Left kidney (tissue), 8 donors: ENCODE measurements at places on chromosomes 1 and 21. TPM values are rescaled to one million over a fixed set of nuclear protein-coding genes. Genes with fewer than 3 reads are reported as not detected.
A peak's percentile ranks its signal among the peaks of the same experiment; 100 is the strongest.

DNA sequence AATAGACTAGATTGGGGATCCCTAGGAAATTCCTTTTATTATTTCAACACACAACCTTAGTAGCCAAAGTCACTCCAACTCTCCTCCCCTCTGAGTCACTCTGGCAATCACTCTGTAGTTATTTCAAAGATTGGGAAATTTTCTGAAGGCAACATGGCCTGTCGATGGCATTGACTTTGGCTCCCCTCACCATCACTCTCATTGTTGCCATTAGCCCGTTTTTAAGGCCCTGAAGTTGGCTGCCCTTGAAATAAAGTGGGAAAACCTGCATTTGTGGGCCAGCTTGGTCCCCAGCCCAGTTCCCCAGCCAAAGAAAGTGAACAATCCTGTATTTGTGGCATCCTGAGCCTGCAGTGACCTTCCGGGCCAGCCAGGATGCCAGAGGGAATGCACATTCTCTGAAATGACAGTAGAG lies 52.5 kb downstream of the CDC7 start:
- DNase-seq = no peak

GRCh38 chr1:232805269-232806185 lies at the start of gene MAP10:
TSS of gene MAP10 (plus strand) at chr1:232805416. CDS start at chr1:232805450, 34 bp downstream.
- peak; percentile 75 for DNase-seq

Gene MAGI3
- polyA plus RNA-seq = 29.6 TPM

Gene TMIGD3
- polyA plus RNA-seq = 0.96 TPM

DNA sequence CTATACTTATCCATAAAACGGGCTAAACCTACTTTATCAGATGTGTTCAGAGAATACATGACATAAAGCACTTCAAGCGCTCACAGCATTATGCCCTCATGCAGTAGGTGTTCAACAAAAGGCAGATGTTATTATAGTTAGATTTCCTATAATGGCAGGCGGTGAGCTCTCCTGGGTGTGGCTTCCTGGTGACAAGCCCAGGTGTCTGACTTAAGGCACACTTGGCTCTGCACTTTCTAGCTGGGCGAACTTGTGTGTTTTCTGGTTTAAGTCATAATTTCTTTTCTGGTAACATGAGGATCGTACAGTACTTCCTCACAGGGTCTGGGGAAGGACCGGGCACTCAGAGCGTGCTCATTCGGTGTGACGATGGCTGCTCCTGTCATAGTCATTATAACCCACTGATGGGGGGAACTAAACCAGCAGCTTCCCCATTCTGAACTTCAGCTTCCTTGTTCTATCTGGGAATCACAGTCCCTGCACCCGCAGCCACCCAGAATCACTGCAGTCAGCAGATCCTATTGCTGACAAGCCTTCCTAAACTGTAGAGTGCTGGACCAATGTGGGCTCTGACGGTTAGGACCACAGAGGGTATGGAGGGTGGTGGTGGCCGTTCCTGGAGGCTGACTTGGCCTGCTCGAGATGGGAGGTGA lies 52.8 kb downstream of the IGSF21 start:
- DNase-seq = no peak

Gene FCRL1
- polyA plus RNA-seq = 0.05 TPM

GRCh38 chr1:203676455-203676854 lies 49.8 kb downstream of the ATP2B4 start:
- DNase-seq = no peak

GRCh38 chr1:94947437-94947836 lies 20.5 kb upstream of the CNN3 start:
- no peak for DNase-seq

Gene KCND3
- polyA plus RNA-seq = 1.8 TPM

Gene FCGR3B
- not detected for polyA plus RNA-seq

DNA sequence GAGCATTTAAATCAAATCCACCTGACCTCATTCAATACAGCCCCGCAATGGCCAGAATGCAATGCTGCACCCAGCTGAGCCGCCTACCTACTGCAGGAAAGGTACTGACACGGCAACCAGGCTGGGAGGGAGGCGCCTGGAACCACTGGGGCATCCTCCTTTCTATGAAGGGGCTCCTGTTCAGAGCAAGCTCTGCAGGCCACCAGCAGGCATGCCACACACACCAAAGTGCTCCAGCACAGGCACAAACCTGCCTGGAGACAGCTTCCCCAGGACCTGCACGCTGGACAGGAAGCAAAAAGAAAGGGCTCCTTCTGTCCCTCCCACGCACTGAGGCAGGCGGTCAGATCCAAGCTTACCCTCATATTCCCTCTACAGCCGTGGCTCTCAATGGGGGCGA lies 21.2 kb downstream of the CTNNBIP1 start:
- DNase-seq = no peak

- DNase-seq = no peak
These were observed 29.6 kb downstream of the DUSP10 start for GRCh38 chr1:221712198-221712684.

DNA sequence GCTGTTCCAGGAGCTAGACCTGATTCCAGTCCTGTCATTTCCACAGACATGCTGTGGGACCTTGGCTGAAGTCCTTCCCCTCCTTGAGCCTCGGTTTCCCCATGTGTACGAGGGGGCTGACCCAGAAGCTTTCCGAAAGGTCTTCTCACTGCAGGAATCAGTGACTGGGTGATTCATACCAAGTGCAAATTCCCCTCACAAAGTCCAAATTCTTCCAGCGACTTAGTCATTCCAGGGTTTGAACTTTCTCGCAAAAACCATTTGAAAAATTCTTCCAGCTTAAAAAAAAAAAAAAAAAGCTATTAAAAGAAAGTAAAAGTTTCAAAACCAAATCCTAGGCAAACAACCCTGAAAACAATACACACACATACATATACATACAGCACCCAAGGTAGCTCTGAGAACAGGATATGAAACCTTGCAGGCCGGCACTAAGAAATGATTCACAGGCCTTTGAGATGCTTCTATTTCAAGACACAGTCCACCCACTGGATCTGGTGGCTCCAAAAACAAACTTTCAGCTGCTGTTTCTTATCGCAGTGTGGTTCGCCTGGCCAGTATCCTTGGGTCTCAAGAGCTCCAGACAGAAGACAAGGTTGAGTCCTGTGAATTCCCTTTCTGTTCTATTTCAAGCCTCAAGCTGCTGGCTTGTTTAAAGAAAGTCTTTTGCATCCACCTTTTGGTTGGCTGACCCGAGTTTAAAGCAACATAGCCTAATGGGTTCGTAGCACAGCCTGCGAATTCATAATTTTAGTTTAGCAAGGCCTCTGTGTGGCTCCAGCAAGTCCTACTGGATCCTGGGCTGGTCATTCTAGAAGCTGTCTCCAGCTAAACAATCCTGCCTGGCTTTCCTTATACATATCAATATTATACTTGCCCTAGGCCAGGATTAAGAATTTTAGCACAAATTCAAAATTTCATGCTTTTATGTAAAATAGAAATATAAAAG lies 18.0 kb upstream of the ID3 start:
- DNase-seq = no peak

DNA sequence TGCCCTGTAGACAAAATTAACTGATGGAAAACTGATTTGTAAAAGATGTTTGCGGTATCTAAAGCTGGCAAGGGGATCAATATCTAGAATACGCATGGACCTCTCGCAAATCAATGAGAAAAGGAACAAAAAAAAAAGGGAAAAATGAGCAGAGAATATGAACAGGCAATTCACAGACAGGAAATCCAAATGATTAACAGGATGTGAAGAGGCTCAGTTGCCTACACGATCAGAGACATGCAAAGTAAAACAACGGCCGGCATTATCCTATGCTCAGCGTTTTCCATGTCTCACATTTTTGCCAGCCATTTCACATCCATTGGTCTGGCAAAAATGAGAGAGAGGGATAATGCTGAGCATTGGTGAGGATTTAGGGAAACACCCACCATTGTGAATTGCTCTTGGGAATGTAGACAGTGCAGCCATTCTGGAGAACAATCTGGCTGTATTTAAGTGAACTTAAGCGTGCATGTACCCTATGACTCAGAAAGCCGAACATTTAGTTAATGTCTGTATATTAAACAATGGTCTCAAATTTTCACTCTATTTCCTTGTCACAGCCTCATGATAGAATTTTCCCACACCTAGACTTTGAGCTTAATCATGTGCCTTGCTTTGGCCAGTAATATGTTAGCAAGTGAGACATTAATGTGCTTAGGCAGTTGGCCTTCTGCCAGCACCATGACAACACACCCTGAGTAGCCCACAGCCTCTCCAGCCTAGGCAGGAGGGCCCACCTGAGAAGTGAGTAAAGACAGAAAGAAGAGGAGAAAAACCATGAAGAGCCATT lies 61.0 kb upstream of the NBPF3 start:
- DNase-seq = no peak

GRCh38 chr1:236975461-236975860 lies 28.8 kb downstream of the MT1HL1 start:
- DNase-seq = no peak

DNA sequence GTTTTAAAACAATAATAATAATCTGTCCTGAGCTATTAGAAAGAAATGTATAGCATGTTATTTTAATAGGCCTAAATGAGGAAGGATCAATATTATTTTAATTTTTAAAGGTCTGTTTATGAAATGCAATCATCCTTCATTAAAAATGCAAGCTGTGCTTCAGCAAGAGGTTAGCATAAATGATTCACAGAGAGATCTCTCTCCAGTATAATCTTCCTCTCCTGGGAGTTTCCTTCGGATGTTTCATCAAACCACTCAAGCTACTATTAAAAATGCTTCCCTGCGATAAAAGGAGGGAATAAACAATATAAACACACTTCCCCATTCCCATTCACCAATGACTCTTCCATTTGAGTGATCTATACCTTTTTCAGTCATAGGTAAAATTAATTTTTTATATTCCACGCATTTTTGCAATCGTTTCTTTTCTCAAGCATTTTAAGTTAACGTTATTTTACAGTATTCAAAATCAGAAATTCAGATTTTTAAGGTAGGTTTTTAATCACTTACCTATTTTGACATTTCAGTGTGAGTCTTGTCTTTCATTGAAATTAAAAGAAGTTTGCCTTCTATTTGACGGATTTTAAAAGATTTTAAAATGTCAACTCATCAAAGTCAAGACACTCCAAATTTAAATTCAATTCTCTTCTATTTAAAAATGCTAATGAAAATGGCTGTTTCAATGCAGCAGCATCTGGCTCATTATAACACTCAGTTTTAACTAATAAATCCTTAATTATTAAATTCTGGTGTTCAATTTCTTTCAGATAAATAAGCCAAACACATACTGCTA lies 64.3 kb downstream of the RERE start:
- no peak for DNase-seq

Gene PGBD5
- 5.8 TPM for polyA plus RNA-seq

DNA sequence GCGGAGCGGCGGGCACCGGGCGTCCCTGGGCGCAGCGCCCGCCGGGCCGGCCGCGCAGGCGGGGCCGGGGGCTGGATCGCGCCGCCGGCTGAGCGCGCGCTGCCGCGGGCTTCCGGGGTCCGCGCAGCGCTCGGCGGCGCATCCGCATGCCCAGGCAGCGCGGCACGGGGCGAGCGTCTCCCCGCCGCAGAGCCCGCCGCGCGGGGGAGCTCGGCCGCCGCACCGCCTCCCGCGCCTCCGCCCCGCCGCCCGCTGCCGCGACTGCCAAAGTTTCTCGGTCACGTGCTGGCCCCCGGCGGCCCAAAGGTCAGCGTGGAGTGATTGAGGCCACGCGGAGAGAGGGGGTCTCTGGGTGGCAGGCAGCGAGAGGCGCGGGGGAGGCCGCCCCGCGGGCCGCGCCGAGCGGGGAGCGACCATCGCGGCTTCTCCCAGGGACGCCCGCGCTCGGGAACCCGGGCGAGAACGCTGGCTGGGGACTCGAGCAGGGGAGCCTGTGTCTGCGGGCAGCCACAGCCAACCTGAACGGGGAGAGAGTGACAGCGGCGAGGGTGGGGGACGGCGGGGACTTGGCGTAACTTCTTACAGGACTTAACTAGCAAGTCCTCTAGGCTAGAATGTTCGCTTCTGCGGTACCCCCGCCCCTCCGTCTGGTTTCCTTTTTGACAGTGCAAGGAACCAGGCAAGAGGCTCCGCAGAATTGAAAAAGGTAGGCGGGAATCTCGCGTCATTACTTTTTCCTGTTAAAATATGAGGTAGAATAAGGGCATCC lies at the start of gene ILDR2:
Gene ILDR2 (minus strand): TSS at position 180 of the 769 bp plus-strand sequence. CDS start 272 bp downstream, outside the sequence.
- peak; percentile 41 for DNase-seq

GRCh38 chr1:115365738-115366137 lies 27.7 kb upstream of the NGF start:
- no peak for DNase-seq

DNA sequence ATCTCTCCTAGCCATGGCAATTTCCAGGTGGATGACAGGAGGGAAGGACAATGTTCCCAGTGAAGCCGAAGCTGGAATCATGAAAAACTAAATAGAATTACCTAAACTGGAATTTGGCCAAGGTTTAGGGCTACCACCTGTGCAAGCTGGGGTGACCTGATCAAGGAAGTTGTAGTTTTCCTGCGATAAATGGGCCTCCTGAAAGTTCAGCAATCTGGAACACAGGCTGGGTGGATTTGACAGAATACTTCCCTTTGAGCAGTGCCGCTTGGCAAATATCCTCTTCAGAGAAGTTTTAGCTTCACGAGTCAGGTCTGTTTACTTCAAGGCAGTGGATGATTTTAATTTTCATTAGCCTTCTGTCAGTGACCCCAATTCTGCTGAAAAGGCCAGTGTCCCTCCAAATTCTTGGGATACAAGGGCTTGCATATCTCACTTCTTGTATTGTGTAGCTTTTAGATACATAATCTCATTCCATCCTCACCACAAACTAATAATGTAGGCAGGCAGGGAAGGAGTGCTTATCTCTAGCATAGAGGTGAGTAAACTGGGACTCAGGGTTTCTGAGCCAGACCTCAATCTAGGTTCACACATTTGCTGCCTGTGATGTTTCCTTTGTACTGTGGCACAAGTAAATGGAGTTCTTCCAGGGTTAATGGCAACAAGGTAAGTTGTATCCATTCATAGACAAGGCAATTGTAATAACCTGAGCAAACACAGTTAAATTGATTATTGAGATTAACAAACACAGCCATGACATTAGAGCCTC lies 349.4 kb downstream of the NUF2 start:
- DNase-seq = no peak

DNA sequence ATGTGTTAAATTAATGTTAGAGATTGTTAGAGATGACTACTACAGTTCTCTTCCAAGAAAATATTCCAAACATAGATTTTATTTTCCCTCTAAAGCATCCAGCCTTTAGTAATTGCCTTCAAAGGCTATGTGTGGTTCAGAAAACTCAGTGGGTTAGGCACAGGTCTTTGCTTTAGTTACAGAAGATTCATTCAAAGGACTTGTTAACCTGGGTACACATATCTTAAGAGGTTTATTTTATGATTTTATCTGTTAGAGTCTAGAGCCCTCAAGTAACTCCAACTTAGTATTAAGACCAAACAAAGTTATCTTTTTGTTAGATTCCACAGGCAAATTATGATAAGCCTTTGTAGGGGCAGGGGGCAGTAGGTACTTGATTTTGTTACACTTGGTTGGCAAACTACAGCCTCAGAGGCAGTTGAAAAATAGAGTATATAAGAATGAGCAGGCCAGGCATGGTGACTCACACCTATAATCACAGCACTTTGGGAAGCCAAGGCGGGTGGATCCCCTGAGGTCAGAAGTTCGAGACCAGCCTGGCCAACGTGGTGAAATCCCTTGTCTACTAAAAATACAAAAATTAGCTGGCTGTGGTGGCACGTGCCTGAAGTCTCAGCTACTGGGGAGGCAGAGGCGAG lies 37.9 kb downstream of the CXADR start:
- no peak for DNase-seq

Gene RHD
- 2.1 TPM for polyA plus RNA-seq
